Right hindlimb (tissue), 1 donor: ENCODE measurements at places on chromosomes 3 and 15.

- no peak for DNase-seq
Measured at GRCh38 chr3:19632099-19633074, 301.6 kb downstream of the EFHB start.

GRCh38 chr15:40630313-40630712 lies 36.3 kb downstream of the KNL1 start:
- no peak for DNase-seq

GRCh38 chr15:54620916-54621315 lies 575.8 kb downstream of the RSL24D1 start:
- DNase-seq, result no peak

DNA sequence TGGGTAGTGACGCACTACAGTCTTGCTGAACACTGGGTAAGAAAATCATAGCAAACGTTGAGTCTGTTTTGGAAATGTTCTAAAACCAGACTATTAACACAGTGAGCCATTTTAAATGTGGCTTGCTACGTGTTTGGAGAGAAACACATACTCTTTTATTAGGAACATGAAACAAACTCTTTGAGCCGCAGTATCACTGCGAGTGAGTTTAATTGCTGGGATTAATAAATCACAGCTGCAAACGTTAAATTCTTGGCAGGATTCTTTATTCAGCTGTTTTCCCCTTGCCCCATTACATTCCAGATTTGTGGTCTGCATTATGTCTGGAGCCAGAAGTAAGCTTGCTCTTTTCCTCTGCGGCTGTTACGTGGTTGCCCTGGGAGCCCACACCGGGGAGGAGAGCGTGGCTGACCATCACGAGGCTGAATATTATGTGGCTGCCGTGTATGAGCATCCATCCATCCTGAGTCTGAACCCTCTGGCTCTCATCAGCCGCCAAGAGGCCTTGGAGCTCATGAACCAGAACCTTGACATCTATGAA lies 33.6 kb downstream of the BTD start:
- DNase-seq, result peak; percentile 81

GRCh38 chr15:101115393-101115785 lies 136.5 kb downstream of the CHSY1 start:
- DNase-seq, result peak; percentile 83

DNA sequence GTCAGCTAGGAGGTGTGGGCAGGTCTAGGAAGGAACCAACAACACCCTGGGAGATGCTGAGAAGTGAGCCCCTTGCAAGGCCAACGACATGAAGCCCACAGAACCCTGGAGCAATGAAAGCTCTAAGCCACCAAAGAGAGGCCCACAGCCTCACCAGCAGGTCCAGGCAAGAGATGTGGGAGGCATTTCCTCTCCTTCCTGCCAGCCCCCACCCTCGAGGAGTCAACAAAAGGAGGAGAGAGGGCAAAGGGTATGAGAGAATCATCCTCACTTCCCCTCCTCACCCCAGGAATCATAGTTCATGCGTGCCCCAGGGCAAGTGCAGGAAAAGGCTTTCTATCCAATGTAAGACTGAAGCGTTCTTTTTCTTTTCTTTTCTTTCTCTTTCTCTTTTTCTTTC lies 195.8 kb downstream of the SHQ1 start:
- DNase-seq, result no peak

GRCh38 chr3:132622148-132622547 lies 25.1 kb downstream of the ACKR4 start:
- no peak for DNase-seq
